ENCODE measurements at places on chromosomes 2 and 18.

DNA sequence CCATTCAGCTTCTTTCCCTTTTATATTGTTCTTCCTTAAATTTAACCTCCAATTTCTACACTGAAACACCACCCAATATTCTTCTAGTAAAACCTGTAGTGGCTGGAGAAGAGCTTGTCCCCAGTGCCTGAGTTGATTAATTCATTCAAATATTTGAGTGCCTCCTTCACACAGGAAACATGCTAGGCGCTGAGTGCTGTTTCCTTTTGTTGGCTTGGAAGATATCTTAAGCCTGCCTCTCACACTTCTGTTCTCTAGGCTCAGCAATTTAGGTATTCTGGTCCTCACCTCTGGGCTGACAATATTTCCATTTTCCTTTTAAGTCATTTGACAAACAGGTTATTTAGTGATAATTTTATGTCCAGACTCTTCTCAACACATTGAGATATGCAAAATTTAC lies 185.4 kb downstream of the SETBP1 start:
- DNase-seq = no peak

- DNase-seq = no peak
Observed at GRCh38 chr2:239204136-239204875, 196.5 kb downstream of the HDAC4 start.

- DNase-seq = no peak
Observed at GRCh38 chr2:2038746-2039530, 292.1 kb downstream of the MYT1L start.

- no peak for DNase-seq
Observed at GRCh38 chr2:89848114-89848513, 1156.6 kb downstream of the RPIA start.

DNA sequence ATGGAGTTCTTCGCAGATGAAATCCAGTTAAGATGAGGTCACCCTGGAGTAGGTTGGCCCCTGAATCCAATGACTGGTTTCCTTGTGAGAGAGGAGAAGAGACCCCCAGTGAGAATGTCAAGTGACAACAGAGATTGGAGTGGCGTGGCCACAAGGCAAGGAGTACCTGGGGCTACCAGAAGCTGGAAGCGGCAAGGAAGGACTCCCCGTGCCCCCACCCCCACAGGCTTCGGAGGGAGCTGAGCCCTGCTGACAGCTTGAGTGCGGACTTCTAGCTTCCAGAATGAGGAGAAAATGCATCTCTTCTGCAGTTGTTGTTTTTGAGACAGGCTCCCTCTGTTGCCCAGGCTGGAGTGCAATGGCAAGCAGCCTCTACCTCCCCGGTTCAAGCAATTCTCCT lies 78.0 kb upstream of the HPCAL1 start:
- no peak for DNase-seq

GRCh38 chr18:28637897-28638296 lies 461.0 kb upstream of the CDH2 start:
- no peak for DNase-seq

- no peak for DNase-seq
Observed at GRCh38 chr2:104539649-104540048, 314.3 kb upstream of the POU3F3 start.

DNA sequence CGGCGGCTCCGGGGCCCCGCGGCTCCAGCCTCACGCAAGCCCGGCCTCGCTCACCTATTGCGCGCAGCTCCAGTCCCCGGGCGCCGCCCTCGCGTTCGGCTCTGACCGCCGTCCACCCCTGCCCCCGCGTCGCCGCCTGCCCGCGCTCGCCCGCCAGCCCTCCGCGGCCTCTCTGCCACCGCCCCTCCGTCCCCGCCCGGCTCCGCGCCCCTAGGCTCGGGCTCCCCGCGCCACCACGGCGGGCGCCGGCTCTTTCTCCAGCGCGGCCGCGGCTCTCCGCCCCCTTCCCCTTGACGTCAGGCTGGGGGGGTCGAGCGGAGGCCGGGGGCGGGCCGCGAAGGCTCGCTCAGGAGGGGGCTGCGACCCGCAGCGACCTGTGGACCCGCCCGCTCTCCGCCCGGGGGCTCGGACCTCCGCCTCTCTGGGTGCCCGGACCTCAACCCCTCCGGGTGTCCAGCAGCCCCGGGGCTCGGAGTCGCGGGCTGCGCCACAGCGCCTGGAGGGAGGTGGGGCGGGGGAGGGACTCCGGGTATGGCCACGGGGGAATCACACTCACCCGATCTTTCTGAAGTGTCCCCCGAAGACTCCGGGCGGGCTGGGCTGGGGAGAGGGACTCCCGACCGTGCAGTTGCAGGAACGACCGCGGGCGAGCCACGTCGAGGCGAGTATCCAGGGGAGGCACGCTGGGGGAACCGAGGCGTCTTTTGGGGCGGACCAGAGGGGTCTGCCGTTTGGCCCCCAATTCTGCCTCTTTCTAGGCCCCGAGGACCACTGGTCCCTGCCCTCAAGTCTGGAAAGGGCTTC lies at the start of gene SEMA4C:
SEMA4C (minus strand) TSS at position 259 of the 804 bp plus-strand sequence. CDS start 2,194 bp downstream, outside the sequence.
- no peak for DNase-seq

GRCh38 chr2:241741016-241741415 lies 6.6 kb downstream of the D2HGDH start:
- no peak for DNase-seq

DNA sequence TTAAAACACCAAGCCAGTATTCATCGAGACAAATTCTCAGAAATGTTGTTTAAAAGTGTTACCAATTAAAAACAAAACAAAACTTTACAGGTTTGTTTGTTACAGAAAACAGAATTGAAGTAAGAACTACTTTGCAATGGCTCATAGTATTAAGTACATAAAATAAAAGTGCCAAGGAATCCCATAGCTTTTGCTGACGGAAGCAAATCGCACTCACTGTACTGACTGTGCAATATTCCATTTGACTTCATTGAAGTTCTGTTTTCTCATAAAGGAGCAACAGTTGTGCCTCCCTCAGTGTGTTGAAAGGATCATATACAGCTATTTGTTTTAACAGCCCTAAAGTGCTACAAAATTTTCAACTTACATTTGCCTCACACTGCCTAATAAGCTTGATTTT lies 507.8 kb downstream of the SPAG16 start:
- DNase-seq = no peak

DNA sequence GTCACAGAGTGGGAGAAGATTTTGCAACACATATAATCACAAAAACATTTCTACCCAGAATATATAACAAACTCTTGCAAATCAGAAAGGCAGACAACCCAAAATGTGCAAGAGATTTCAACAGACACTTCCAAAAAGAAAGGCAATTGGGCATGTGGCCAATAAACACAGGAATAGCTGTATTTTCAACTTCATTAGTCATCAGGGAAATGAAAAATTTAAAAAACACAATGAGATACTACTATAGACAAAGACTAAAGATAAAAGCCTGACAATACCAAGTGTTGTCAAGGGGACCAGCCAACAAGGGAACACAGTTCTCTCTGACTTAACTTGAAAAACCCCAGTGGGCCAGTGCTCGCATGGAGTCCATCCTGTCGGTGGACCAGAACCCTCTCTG lies 40.5 kb downstream of the MTHFD2 start:
- no peak for DNase-seq

GRCh38 chr2:11891028-11891427 lies 144.6 kb downstream of the LPIN1 start:
- no peak for DNase-seq

- DNase-seq = no peak
Observed at GRCh38 chr2:110124939-110125691, 9.5 kb upstream of the MALL start.

- no peak for DNase-seq
Observed at GRCh38 chr2:240509667-240510512, 47.9 kb downstream of the ANKMY1 start.

- no peak for DNase-seq
Observed at GRCh38 chr2:58441643-58442042, 200.5 kb upstream of the FANCL start.

DNA sequence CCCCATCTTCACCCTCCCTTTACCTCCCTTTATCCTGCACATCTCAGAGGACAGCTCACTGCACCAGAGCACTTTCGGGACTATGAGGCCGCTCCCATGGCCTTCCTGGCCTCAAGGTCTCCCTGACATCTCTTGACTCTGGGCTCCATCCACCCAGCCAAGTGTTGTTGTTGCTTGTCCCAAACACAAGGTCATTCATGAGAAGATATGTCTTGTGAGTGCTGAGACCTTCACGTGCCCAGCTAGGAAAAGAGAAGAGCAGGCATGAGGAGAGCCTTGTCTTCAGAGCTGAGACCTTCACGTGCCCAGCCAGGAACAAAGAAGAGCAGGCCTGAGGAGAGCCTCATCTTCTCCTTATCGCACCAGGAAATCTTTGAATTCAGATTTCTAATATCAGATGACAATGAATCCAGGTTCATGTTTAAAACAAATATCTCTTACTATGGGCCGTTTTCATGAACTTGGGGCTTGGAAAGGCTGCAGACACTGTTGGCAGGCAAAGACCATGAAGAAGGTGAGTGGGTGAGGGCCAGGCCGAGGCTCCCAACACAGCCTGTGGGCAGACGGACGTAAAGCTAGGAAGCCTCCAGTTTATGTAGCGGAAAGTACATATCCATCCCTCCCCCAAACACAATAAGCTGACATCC lies 256.1 kb downstream of the NDUFA10 start:
- no peak for DNase-seq

DNA sequence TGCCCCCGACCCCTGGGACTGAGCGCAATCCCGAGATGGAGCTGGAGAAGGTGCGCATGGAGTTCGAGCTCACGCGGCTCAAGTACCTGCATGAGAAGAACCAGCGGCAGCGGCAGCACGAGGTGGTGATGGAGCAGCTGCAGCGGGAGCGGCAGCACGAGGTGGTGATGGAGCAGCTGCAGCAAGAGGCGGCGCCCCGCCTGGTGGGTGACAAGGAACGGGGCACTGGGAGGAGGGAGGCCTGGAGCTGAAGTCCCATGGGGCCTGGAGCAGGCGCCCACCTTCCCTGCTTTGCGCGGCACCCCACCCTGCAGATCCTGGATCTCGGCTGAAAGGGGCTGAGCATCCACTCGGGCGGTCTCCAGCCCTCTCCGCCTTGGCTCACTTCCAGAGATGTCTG lies 1.2 kb downstream of the TMEM247 start:
- no peak for DNase-seq

GRCh38 chr18:48961547-48961946 lies 10.8 kb upstream of the SMAD7 start:
- DNase-seq = no peak

DNA sequence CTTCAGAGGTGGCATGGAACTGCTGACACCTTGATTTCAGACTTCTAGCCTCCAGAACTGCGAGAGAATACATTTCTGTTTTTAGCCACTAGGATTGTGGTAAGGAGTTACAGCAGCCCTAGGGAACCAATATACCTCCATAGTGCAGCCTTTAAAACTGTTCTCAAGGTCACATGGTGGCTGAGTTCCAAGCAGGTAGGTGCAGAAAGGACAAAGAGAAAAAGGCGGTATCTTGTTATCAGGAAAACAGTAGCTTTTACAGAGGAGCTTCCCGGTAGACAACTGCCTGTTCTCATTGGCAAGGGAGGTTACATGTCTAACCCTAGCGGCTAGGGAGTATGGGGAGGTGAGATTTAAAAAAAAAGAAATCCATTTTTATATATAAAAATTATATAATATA lies 96.2 kb upstream of the BCL2L11 start:
- no peak for DNase-seq

DNA sequence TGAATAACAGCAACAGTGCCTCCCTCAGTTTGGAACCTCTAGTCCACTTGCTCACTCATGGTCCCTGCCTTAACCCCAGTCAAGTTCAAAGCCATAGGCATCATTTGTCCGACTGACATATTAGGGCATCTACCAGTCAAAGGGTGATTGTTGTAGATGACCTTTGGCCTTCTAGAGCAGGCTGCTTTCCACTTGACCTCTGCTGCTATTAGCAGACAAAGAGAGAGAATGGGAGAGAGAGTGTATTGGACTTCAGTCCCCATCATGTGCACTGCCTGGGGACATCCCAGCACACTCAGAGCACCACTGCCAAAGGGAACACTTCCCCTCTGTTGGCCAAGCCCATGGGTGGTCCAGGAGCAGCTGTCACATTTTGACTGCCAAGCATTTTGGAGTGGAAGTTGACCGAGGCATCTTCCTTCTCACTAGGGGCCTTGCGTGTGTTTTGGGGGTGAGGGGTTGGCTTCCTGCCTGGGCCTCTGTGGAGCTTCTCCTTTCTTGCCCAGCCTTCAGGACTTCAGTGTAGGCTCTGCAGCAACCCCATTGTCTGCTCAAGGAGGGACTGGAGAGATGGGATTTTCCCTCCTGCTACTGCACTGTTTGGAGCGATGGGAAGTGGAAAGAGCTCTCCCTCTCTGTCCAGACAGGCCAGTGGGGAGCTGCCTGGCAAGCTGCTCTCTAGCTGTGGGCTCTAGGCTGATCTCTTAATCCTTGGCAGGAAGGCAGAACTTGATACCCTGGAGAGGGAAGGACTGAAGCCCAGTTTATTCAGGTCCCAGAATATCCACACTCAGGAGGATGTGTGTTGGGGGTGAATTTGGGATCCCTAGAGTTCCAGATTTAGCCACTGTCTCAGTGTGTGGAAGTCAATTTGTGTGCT lies 68.1 kb downstream of the TMEM247 start:
- DNase-seq = no peak

DNA sequence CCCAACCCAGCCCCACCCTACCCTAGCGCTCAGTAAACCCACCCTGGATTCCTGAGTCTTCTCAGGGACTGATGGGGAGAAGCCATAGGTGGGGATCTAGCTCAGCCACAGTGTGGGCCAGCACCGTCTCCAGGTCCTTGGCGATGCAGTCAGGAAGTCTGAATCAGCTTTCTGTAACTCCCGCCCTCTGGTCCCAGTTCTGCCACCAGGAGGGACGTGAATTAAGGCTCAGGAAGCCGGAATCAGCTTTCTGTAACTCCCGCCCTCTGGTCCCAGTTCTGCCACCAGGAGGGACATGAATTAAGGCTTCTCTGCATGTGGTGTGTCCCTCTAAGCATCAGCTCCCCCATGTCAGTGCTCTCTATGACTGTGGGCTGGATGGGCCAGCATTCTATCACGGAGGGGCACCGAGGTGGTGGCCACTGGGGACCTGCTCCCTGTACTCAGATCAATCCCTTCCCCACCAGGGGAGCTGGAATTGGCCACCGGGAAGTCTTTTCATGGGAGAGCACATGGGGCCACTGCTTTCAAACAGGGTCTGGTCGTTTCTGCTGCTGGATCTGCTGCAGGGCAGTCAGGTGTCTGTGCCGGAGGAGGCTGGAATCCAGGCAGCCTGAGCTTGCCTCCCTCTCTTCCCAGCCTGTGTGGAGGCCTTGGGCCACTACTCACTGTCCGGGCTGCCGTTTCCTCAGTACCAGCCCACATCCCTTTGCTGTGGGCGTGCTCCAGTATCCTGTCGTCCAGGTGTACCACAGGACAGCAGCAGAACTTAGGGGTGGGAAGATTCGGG lies 24.7 kb downstream of the ASB18 start:
- no peak for DNase-seq

- no peak for DNase-seq
Observed at GRCh38 chr2:40625849-40626248, 174.0 kb upstream of the SLC8A1 start.

DNA sequence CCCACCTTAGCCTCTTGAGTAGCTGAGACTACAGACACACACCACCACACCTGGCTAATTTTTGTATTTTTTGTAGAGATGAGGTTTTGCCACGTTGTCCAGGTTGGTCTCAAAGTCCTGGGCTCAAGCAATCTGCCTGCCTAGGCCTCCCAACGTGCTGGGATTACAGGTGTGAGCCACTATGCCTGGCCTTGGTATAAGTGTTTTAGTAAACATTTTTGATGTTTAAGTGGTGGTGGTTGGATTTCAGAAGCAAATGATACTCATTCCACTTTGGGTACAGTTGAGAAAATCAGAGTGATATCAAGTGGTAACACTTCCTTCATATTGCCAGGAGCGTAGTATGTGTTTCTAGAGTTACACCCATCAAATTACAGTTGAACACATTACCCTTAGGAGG lies 25.4 kb downstream of the ACADL start:
- DNase-seq = no peak
